ENCODE measurements at places on chromosomes 16 and 17. TPM values are rescaled to one million over a fixed set of nuclear protein-coding genes. Genes with fewer than 3 reads are reported as not detected.

DNA sequence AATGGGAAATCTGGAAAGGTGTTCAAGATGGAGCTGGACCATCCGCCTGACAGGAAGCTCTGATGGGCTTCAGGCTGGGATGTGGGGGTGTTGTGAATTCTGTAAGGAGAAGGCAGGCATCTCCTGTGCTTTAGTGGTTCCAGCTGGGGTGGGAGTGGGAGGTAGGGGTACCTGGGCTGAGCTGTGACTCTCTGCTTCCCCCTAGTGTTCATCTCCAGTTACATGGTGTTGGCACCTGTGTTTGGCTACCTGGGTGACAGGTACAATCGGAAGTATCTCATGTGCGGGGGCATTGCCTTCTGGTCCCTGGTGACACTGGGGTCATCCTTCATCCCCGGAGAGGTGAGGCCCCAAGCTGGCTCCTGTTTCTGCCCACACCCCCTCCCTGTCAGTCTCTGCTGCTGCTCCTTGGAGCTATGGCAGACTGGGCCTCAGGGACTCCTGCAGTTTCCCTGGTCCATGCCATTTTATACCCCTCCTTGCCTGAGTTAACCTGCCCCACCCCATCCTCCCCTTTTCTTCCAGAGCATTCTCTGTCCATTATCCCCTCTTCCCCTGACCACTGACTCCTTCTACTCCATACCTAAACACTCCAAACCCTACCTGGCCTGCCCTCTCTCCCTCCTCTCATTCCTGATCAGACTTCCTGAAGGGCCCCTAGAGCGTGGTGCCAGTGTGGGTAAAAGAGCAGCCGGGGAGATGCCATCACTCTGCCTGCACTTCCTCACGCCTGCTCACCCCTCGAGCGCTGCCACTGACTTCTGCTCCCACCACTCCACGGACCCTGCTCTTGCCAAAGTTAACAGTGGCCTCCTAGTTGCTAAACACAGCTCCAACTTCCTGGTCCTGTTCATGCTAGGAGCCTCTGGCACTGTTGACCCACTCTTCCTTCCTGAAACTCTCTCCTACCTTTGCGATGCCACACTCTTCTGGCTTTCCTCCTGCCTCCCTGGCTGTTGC, 3.4 kb downstream of the SPNS1 start:
- H3K4me3 ChIP-seq: no peak overlapping the region
- no peak overlapping the region for H3K27ac ChIP-seq
- peaks cover 8% of the 10 kb centered on the region for H3K4me1 ChIP-seq
- H3K27me3 ChIP-seq: no peaks in the 10 kb centered on the region
- H3K36me3 ChIP-seq: peaks cover 9% of the 10 kb centered on the region

GRCh38 chr17:43353393-43353792, 45.4 kb upstream of the ARL4D start:
- no peaks in the 10 kb centered on the region for H3K27me3 ChIP-seq
- H3K4me3 ChIP-seq: no peak overlapping the region
- H3K27ac ChIP-seq: no peak overlapping the region
- DNase-seq: no peak
- no peaks in the 10 kb centered on the region for H3K36me3 ChIP-seq
- peaks cover 7% of the 10 kb centered on the region for H3K4me1 ChIP-seq

GRCh38 chr17:59469786-59470485, 95.5 kb upstream of the DHX40 start:
- H3K27me3 ChIP-seq: no peaks in the 10 kb centered on the region
- H3K27ac ChIP-seq: no peak overlapping the region
- H3K36me3 ChIP-seq: no peaks in the 10 kb centered on the region
- H3K4me1 ChIP-seq: no peaks in the 10 kb centered on the region
- DNase-seq: no peak

- H3K27ac ChIP-seq: no peak overlapping the region
- H3K36me3 ChIP-seq: no peaks in the 10 kb centered on the region
- DNase-seq: no peak
- H3K4me3 ChIP-seq: no peak overlapping the region
- H3K27me3 ChIP-seq: no peaks in the 10 kb centered on the region
- no peaks in the 10 kb centered on the region for H3K4me1 ChIP-seq
These were observed 33.7 kb downstream of the RGS9 start for GRCh38 chr17:65170839-65171238.

DNA sequence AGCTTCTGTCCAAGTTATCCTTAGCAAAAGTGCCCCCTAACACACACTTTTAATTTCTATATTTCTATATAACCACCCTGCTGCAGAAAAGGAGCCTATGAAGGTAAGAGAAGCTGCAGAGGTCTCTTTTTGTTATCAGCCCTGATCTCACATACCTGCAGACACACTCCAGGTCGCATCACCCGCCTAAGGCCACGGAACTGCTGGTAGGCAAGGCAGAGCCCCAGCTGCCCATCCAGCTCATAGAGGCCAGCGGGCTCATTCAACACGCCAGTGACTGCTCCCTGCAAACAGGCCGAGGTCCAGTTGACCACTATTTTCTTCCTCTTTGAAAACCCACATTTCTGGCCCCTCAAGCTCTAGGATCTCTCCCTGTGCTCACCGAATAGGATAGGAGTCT, 12.2 kb downstream of the CTC1 start:
- H3K27me3 ChIP-seq: no peaks in the 10 kb centered on the region
- DNase-seq: no peak
- no peaks in the 10 kb centered on the region for H3K4me1 ChIP-seq
- no peak overlapping the region for H3K27ac ChIP-seq

- H3K4me1 ChIP-seq: peaks cover 31% of the 10 kb centered on the region
- H3K27me3 ChIP-seq: no peaks in the 10 kb centered on the region
- H3K27ac ChIP-seq: no peak overlapping the region
- H3K4me3 ChIP-seq: no peak overlapping the region
- no peak for DNase-seq
These were observed 480.1 kb downstream of the SOX9 start for GRCh38 chr17:72600934-72601333.

CDH1 gene
- polyA plus RNA-seq: not detected
